Mesendoderm (in vitro differentiated cells): ENCODE measurements at places on chromosomes 12 and 14.

GRCh38 chr12:70779250-70779649 lies 141.3 kb downstream of the PTPRR start:
- no peak for DNase-seq

- no peak for DNase-seq
Observed at GRCh38 chr12:78540606-78541336, 323.8 kb upstream of the SYT1 start.

DNA sequence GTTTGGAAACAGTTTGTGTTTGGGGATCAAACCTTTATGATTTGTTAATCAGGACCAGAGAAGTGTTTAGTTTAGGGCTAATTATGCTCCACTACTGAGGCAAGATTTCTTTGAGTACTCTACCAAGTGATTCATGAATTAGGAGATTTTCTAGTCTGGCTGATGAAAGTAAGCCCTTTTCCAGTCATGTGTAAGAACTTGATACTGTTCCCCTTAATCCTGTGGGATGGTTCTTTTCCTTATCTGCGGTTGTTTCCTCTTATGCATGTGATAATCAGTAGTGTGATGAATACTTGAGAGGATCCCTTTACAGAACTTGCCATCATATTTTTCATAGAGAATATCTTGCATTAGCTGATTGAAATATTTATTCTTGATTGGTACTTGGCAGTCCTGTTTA lies 42.1 kb downstream of the DYRK2 start:
- no peak for DNase-seq

GRCh38 chr14:88005050-88005481 lies at the start of gene GPR65:
Gene GPR65 (plus strand): TSS chr14:88005135. CDS start chr14:88010848, 5,713 bp downstream.
- DNase-seq: no peak

- DNase-seq: no peak
Observed at GRCh38 chr12:116674643-116675183, 63.2 kb downstream of the SPRING1 start.

GRCh38 chr12:89762498-89763170 lies 54.0 kb upstream of the ATP2B1 start:
- DNase-seq: no peak

DNA sequence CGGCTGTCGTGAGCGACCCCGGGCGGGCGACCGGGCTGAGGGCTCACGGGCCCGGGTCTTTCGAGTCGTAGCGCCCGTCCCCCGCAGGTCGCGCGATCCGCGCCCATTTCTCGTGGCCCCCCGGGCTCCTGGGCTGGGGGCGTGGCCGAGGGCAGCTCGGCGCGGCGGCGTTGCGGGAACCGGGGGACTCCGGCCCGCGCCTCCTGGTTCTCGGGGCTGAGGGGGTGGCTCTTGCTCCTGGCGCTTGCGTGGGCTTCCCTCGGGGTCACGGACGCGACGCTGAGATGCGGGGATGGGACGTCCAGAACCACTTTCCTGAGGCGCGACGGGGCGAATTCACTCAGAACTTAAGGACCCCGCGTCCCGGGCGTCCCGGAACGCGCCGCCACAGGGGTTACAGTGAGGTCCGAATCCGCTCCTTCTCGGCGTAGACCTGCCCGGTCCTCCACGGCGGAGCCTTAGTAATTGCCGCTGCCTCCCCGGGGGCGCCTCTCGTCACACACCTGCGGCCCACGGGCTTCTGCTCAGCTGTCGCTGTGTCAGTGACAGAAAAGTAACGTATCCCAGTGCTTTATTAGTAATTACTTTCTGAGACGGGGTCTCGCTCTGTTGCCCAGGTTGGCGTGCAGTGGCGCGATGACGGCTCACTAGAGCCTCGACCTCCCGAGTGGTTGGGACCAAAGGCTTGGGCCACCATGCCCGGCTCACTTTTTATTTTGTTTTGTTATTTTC lies 606 bp downstream of the EP400 start:
- DNase-seq: peak; percentile 18

GRCh38 chr12:49567611-49568441 lies at the start of gene MCRS1:
Gene MCRS1 (minus strand): TSS chr12:49568142. CDS start chr12:49566731, 1,411 bp downstream.
- peak; percentile 95 for DNase-seq

DNA sequence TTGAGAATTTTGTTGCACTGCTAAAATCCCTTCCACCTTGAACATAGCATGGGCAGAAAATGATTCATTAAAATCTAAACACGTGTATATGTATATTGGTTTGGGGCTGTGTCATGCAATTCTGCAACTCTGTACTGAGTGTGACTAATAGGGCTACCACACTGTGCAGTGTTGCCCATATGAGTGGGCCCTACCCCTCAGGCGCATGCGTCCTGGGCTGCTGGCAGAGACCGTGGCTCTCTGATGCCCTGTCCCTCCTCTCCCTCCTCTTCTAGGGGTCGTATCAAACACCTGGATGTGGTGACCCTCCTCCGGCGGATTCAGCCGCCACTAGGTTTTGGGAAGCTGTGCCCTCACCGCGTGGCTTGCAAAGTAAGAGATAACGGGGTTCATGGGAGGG lies 128.4 kb upstream of the FKBP4 start:
- DNase-seq: no peak

DNA sequence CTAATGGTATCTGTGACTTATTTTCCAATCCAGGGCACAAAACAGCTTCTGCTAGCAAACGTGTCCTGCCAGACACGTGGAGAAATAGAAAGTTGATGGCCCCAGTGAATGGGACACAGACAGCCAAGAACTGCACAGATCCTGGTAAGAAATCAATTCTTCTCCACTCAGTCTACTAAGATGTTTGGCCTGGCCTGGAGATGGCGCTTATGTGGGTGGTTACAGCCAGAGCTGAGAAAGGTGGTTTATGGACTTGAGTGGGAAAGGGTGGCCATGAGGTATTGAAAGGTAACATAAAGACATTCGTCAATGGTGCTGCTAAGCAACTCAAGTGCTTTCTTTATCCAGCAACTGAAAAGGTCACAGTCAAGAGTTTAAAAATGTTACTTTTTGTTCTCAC lies 2.9 kb downstream of the SLC24A4 start:
- DNase-seq: no peak

DNA sequence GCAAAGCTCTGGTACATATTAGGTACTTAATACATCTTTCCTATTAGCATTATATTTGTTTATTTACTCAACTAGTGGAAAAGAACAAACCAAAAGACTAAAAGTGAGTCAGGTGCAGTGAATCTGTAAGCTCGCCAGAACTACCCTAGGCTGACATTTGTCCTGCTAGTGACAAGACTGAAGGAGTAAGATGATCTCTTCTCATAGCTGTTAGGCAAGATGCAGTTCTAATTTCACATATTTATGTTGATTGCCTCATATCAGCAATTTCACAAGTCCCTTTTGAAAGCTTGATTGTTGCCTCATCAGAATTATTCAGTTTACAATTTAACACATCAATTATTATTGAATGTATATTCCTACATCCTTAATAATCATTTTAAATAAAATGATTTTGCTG lies 293.0 kb upstream of the NAV3 start:
- DNase-seq: no peak

DNA sequence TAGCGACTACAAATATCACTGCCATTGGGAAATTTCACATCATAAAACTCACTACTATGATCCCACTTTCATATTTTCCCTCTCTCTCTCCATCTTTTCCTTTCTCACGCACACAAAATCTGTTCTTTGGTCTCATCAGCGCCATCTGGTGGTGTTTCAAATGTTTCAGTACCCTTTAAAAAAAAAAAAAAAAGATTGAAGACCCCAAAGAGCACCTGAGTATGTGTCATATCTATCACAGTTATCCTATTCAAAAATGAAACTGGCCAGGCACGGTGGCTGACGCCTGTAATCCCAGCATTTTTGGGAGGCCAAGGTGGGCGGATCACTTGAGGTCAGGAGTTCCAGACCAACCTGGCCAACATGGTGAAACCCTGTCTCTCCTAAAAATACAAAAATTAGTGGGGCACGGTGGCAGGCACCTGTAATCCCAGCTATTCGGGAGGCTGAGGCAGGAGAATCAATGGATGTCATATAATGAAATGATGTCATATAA lies 72.4 kb downstream of the TTC9 start:
- peak; percentile 75 for DNase-seq

DNA sequence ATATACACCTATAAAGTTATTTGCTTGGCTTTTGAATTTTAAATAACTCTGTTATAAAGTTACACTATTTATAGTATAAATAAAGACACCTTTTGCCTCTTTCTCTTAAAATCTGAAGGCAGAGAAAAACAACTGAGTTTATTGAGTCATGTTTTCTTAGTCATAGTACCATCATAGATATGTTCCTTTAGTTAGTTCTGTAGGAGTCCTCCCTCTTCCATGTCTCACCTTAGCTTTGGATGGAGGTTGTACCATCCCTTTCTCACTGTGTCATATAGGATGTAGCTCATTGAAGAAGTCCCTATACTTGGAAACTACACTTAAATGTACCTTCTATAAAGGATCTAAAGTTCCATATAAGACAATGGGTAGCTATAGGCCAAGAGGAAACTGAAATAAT lies 39.7 kb upstream of the TSPAN8 start:
- DNase-seq: no peak

DNA sequence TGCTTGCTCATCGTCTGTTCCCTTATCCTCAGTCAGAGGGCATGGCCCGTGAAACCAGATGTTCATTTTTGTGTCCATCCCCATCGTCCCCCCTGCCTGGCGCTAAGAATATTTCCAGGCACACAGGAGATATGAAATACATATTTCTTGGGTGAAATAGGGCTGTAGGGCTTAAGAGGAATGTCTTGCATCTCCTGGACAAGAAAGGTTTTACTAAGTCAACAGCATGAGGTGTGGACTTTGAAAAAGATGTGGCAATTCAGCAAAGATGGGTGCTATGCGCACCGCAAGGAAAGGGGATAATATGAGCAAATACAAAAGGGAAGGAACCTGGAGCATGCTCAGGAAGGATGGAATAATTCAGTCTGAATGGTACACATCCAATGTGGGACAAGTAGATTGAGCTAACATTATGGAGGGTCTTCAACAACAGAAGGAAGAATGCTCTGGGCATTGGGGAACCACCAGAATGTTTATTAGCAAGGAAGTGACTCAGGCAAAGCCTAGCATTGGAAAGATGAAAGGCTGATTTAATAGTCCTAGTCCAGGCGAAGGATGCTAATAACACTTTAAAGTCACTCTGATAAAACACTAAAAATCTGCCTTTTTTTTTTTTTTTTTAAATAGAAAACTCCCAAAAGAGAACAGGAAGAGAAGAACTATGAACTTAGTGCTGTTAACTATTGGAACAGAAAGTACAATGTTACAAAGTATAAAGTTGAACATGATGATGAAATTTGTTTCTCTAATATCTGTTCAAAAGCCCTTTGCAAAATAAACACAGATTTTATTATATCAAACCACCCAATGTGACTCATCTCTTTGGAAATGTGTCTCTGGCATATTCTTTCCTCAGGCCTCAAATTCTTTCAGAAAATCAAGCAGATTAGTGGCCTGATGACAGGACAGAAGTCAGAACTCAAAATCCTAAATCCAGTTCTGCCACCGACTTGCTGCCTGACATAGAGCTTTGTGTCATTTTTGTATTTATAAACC lies 449.5 kb downstream of the BCAT1 start:
- DNase-seq: no peak

DNA sequence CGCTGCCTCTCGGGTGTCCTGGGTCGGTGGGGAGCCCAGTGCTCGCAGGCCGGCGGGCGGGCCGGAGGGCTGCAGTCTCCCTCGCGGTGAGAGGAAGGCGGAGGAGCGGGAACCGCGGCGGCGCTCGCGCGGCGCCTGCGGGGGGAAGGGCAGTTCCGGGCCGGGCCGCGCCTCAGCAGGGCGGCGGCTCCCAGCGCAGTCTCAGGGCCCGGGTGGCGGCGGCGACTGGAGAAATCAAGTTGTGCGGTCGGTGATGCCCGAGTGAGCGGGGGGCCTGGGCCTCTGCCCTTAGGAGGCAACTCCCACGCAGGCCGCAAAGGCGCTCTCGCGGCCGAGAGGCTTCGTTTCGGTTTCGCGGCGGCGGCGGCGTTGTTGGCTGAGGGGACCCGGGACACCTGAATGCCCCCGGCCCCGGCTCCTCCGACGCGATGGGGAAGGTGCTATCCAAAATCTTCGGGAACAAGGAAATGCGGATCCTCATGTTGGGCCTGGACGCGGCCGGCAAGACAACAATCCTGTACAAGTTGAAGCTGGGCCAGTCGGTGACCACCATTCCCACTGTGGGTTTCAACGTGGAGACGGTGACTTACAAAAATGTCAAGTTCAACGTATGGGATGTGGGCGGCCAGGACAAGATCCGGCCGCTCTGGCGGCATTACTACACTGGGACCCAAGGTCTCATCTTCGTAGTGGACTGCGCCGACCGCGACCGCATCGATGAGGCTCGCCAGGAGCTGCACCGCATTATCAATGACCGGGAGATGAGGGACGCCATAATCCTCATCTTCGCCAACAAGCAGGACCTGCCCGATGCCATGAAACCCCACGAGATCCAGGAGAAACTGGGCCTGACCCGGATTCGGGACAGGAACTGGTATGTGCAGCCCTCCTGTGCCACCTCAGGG lies 679 bp downstream of the ARF6 start:
- peak; percentile 41 for DNase-seq

DNA sequence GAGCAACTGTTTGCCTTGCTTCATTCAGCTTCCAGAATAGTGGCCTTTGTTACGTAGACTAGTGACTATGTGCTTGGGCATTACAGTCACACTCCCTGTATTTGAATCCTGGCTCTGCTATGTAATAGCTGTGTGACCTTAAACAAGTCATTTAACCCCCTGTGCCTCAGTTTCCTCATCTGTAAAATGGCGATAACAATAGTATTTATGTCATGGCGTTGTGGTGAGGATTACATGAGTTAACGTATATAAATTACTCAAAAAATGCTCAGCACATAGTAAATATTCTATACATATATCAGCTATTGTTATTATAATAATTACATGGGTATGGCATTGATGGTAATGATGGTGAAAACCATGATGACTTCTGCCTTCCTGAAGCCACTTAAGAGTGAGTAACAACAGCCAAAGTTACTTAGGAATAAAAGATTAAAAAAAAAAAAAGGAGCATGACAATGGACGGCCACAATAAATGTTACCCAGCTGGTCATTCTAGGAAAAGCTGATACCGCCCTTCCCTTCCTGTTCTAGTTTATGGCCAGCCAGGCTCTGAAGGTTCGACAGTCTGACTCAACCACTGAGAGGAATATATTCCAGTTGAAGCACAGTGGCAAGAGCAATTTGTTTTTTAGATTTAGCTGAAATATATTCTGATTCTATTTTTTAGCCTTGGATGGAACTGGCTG lies 9.9 kb upstream of the ADIPOR2 start:
- DNase-seq: no peak

DNA sequence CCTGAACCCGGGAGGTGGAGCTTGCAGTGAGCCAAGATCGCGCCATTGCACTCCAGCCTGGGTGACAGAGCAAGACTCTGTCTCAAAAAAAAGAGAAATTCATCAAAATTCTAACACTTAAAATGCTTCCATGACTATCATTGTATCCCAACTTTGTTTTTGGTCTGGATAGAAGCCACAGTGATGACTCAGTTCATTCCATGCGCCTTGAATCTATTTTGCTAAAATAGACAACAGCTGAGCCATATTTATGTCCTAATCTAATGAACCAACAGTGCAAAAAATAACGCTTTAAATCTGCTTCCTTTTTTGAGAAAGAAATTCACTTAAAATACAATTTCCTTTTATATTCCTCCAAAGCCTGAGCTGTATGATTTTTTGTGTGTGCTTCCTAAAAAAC lies 23.2 kb upstream of the BICD1 start:
- DNase-seq: no peak

GRCh38 chr12:98754095-98754494 lies 109.0 kb downstream of the APAF1 start:
- DNase-seq: peak; percentile 27

- DNase-seq: peak; percentile 76
Observed at GRCh38 chr14:63493246-63493645, 49.9 kb downstream of the PPP2R5E start.
